ENCODE measurements at places on chromosomes 2 and 18. TPM values are rescaled to one million over a fixed set of nuclear protein-coding genes. Genes with fewer than 3 reads are reported as not detected.

Gene AOX1
- 3.3 TPM for total RNA-seq

GRCh38 chr18:33757037-33757436 is 179.0 kb downstream of the ASXL3 start:
- DNase-seq, result no peak

Gene ROCK2
- total RNA-seq, result 89.4 TPM

GRCh38 chr2:204199357-204199756 is 262.8 kb downstream of the ICOS start:
- no peak for DNase-seq

GRCh38 chr18:56844556-56844955 is 193.4 kb downstream of the WDR7 start:
- no peak for DNase-seq

Gene INO80C
- 22.8 TPM for total RNA-seq

- no peak for DNase-seq
These were observed 499.0 kb downstream of the CPS1 start for GRCh38 chr2:211055438-211055837.

Gene C2orf72
- 3.5 TPM for total RNA-seq

Gene NETO1
- not detected for total RNA-seq

Gene RBKS
- total RNA-seq, result 0.62 TPM

Gene RGPD4
- total RNA-seq, result not detected

Gene TFPI
- 52.1 TPM for total RNA-seq

DNA sequence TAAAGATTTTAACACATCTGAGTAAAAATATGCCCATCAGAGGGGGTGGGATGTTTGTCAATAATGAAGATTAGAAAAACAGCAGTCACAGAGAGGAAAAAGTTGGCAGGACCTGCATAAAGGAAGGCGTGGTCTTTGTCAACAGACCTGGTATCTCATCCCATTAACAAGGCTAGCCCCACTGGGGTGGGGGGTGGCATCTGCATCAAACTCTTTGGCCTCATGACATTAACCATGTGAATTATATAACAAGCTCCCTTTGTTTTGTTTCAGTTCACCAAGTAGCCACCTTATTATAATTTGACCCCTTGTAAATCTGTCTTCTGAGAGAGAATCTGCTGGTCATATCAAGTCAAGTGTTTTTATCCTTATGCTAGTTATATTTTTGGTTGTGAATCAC is 28.8 kb downstream of the NEMP2 start:
- no peak for DNase-seq

DNA sequence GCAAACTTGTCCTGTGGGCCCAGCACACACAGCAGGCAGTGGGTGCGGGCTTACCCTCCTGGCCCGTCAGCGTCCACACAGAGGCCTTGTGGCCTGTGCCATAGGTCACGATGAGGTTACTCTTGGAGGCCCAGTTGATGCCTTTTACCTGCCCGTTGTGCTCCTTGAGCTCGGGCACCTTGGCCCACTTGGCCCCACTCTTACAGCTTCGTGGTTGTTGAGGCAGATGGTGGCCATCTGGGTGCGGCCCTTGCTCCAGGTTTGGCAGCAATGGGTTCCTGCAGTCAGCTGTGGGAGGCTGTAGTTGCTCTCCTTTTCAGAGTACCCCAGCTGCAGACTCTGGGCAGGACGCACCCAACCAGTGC is 45.5 kb upstream of the PTH2R start:
- no peak for DNase-seq

All from tongue (tissue), 3 donors.